ENCODE measurements at places on chromosomes 6 and 20.
A peak's percentile ranks its signal among the peaks of the same experiment; 100 is the strongest.

DNA sequence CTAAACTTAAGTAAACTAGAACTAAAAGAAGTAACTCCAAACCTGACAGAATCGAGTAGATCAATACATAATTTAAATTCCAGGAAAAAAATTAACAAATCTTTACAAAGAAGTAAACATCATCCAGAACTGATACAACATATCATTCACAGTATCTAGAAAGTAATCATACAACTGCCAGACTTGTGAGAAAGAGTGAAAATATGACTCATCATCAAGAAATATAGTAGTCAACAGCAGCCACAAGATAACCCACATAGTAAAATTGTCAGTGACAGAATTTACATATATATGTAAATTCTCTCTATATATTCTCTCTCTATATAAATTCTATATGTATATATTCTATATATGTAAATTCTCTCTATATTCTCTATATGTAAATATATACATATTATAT, 242.8 kb upstream of the RGS17 start:
- DNase-seq = no peak

GRCh38 chr20:35742741-35743523, 872 bp upstream of the RBM39 start:
- DNase-seq = no peak

GRCh38 chr20:47704746-47705496, 80.4 kb downstream of the SULF2 start:
- DNase-seq = no peak

DNA sequence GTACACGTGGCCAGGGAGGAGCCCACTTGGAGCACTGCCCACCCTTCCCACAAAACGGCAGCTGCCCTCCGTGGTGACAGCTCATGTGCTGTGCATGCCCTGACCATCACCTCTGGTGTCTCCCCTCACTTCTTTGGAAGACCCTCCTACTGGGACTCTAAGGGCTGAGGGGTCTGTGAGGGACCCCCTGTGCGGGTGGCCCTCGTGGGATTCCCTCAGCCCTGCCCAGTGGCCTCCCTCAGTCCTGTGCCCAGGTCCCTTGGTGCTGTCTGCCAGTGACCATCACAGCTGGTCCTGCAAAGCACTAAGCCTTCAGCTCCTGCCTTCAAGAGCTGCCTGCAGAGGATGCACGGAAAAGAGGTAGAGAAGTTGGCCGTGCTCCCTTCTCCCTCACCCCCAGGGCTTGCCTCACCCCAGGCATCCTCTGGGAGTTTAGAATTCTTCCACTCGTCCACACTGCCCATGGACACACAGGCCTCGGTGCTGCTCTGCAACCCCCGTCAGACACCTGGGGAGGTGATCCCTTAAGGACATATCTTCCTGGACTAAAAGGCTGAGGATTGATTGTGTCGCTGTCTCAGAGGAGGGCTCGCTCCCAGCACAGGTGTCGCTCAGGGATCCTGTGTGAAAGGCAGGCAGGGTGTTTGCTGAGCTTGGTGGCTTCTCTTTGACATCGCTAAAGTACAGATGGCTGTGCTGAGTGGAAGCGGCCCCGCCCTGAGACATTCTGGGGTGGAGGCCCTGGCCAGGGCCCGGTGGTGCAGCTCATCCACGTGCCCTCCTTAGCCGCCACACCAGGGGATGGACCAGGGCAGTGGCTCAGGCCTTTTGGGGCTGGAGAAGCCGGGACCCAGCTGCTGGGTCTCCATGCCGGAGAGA, 119.5 kb upstream of the FRMD1 start:
- DNase-seq = peak; percentile 72

- DNase-seq = no peak
Measured at GRCh38 chr6:108526739-108527174, 34.0 kb upstream of the FOXO3 start.

Measured in lower leg skin (tissue), 4 donors.